ENCODE measurements at places on chromosomes 1 and 21.

- DNase-seq: no peak
These were observed 1.1 kb upstream of the GUCA2A start for GRCh38 chr1:42165511-42166210.

DNA sequence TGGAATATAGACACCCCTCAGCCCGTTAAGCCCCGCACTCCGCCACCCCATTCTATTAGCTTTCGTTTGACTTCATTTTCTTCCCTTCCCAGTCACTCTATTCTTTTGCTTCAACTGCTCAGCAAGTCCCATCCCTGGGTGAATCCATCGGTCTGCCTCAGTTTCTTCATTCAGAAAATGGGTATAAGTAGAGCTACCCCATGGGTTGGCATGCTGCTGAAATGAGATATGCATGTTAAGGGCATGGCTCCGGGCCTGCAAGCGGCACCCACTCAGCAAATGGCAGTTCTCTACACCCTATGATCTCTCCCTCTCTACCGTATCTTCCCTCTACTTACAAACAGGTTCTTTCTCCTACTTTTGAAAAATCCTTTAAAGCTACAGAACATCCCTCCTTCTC, 87.8 kb upstream of the IRF2BP2 start:
- DNase-seq: no peak

GRCh38 chr1:2247760-2248126, 19.6 kb downstream of the SKI start:
- no peak for DNase-seq

GRCh38 chr1:111802110-111802509, 46.4 kb downstream of the DDX20 start:
- DNase-seq: no peak

DNA sequence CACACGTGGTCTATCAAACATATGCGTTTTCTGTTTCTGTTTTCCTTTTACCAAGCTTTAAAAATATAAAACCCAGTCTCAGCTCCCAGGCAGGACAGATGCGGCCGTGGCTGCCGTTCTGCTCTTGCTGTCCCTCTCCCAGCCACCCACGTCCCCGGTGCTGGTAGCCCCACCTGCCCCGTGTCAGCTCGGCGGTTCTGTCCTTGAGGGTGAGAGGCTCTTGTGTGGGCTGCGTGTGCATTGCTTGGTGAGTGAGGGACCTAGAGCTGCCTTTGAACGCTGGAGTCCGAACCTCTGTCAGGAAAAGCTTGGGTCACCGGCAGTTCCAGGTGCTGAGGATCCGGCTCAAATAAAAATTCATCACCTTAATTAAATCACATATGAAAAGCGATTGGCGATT, 4.4 kb downstream of the RER1 start:
- no peak for DNase-seq

- DNase-seq: no peak
These were observed 75.2 kb downstream of the MPZL1 start for GRCh38 chr1:167797015-167797414.

GRCh38 chr1:89907727-89908212, 86.9 kb downstream of the LRRC8D start:
- no peak for DNase-seq

DNA sequence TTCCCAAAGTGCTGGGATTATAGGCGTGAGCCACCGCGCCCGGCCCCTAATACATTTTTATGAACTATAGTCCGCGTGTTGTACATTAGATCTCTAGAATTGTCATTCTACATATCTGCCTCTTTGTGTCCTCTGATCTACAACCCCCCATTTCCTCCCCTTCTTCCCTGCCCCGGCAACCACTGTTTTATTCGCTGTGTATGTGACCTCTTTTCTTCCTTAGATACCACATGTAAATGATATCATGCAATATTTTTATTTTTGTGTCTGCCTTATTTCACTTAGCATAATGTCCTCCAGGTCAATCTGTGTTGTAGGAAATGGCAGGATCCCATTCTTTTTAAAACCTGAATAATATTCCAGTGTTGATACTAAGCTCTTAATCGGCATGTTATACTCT, 99.5 kb upstream of the NRIP1 start:
- no peak for DNase-seq
